CD4-positive, alpha-beta T cell treated with Interleukin-6 for 4 hours (primary cell): ENCODE measurements at places on chromosomes 3 and 15.
A peak's percentile ranks its signal among the peaks of the same experiment; 100 is the strongest.

DNA sequence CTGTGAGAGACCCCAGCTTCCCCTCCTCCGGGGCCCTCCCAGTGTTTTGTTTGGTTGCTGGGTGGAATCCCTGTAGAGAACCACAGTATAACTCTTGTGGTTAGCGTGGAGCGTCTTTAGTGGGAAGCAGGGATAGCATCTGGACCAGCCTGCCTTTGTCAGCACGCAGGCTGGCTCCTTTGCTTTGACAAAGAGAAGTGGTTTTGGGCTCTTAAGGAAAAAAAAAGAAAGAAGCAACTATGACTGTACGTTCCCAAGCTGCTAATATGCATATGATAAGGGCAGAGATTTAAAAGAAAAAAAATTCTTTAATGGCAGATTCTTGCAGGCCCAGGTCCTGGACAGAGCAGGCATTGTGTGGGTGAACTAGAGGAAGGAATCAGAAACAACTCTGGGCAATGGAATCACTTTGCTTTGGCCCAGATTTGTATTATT is 340.8 kb upstream of the CTDSPL start:
- no peak for DNase-seq

- DNase-seq = no peak
Measured at GRCh38 chr3:67635257-67635656, 19.2 kb downstream of the SUCLG2 start.

DNA sequence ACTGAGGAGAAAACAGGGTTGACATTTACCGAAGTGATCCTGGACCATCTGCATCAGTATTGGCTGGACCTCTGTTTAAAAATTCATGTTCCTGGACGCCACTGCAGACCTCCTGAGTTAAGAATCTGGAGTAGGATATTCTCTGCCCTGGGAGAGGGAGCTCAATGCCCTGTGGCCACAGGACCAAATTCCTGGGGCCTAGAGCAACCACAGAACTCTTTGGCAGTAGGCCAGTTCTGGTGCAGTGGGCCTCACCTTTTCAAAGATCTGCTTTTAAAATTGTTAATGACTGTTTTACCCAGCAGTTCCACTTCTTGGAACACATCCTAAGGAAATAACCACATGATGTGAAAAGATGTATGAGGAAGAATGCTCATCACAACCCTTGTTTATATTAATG is 133.3 kb upstream of the ADPGK start:
- DNase-seq = no peak

- no peak for DNase-seq
Measured at GRCh38 chr3:146375219-146375618, 94.1 kb downstream of the PLSCR2 start.

GRCh38 chr3:168914662-168915061 is 748.9 kb downstream of the MECOM start:
- DNase-seq = no peak

DNA sequence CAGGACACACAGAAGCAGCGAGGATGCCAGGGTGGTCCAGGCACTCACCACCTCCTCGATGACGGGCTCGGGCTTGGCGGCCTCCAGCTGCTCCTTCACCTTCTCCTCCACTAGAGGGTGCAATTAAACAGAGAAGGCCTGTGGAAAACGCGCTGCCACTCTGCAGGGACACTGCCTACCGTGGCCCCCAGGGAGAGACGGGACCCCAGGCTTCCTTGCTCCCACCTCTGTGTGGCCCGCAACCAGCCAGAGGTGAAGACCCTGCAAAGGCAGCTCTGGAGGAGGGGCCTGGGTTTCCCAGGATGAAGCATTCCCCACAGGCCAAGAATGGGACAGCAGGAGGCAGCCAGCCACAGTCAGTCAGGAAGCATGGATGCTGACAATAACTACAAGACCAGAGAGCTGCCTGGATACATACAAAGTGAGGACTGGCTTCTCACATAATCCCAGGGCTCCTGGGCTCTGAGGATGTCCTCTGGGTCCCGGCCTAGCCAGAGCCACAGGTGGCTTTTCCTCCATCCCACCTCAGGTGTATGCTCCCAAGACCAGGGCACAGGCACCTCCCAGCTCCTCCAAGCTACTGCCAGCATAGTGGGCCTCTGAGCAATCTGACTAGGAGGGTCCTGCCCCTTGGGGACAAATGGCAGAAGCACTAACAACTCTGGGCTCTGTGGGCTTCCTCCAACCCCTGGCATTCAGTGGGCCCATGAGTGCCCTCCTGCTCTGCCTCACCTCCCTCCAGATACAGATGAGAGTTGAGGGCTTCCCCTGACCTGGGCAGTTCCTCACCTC is 46.2 kb downstream of the PTH1R start:
- peak; percentile 36 for DNase-seq
